ENCODE measurements at places on chromosomes 6 and 20. TPM values are rescaled to one million over a fixed set of nuclear protein-coding genes. Genes with fewer than 3 reads are reported as not detected.

Gene ABCC10
- 32.7 TPM for polyA plus RNA-seq

Gene BAG2
- polyA plus RNA-seq, result 4.3 TPM

Gene CDH4
- 1.7 TPM for polyA plus RNA-seq

Gene SRSF12
- 2.6 TPM for polyA plus RNA-seq

Gene SEC63
- polyA plus RNA-seq, result 67.0 TPM

DNA sequence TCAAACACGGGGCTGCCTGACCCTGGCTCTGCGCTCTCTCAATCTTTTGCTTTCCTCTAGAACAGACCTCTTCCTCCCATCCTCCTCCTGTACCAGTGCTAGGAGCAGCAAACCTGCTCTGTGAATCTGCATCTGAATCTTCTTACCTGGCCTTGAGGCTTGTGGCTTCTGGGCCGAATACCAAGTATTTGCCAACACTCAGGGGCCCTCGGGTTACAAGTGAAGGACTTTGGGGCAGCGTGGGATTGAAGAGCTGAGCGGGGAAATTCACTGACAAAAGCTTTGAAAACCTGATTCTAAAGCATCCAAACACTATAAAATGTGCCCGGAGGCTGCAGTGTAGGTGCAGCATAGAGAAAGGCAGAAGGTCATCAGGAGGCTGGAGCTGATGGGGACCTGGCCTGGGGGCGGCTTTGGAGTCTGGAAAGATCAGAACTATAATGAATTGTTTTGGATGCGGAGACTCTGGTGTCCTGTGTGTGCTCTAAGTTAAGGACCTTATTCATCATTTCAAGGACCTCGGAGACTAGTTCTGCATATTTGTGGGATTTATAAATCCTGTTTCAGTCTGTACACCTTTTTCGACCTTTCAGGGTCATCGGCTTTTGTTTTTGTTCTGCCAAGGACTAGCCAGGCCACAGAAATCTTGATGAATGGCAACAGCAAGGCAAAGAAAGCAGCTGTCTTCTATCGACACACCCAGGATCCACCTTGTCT, 16.4 kb upstream of the IGF2R start:
- no peaks in the 10 kb centered on the region for H3K36me3 ChIP-seq
- no peak overlapping the region for H3K27ac ChIP-seq
- H3K4me1 ChIP-seq, result peaks cover 5% of the 10 kb centered on the region

GRCh38 chr6:52417675-52418111, 2.4 kb upstream of the EFHC1 start:
- H3K4me3 ChIP-seq, result no peak overlapping the region
- H3K27me3 ChIP-seq, result no peaks in the 10 kb centered on the region
- H3K4me1 ChIP-seq, result peaks cover 11% of the 10 kb centered on the region
- H3K27ac ChIP-seq, result no peak overlapping the region

DNA sequence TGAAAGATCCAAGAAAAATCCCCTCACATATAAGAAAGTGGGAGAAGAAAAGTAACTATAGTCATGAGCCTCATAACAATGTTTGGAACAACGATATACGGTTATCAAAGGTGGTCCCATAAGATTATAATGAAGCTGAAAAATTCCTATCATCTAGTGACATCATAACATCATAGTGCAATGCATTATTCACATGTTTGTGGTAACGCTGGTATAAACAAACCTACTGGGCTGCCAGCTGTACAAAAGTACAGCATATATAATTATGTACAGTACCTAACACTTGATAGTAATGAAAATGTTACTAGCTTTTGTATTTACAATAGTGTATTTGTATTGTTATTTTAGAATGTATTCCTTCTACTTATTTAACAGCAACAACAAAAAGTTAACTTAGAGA, 240.7 kb downstream of the RNGTT start:
- no peaks in the 10 kb centered on the region for H3K27me3 ChIP-seq
- H3K27ac ChIP-seq, result no peak overlapping the region
- no peaks in the 10 kb centered on the region for H3K36me3 ChIP-seq
- H3K4me3 ChIP-seq, result no peak overlapping the region

- no peak overlapping the region for H3K4me3 ChIP-seq
- no peak for DNase-seq
- H3K27ac ChIP-seq, result no peak overlapping the region
- H3K4me1 ChIP-seq, result no peaks in the 10 kb centered on the region
- no peaks in the 10 kb centered on the region for H3K36me3 ChIP-seq
- H3K27me3 ChIP-seq, result no peaks in the 10 kb centered on the region
Observed at GRCh38 chr20:2585811-2586210, 49.4 kb downstream of the TMC2 start.

- H3K4me1 ChIP-seq, result no peaks in the 10 kb centered on the region
- H3K27ac ChIP-seq, result no peak overlapping the region
- no peaks in the 10 kb centered on the region for H3K27me3 ChIP-seq
- DNase-seq, result no peak
- no peaks in the 10 kb centered on the region for H3K36me3 ChIP-seq
Observed at GRCh38 chr6:82436740-82437139, 73.1 kb downstream of the TPBG start.

DNA sequence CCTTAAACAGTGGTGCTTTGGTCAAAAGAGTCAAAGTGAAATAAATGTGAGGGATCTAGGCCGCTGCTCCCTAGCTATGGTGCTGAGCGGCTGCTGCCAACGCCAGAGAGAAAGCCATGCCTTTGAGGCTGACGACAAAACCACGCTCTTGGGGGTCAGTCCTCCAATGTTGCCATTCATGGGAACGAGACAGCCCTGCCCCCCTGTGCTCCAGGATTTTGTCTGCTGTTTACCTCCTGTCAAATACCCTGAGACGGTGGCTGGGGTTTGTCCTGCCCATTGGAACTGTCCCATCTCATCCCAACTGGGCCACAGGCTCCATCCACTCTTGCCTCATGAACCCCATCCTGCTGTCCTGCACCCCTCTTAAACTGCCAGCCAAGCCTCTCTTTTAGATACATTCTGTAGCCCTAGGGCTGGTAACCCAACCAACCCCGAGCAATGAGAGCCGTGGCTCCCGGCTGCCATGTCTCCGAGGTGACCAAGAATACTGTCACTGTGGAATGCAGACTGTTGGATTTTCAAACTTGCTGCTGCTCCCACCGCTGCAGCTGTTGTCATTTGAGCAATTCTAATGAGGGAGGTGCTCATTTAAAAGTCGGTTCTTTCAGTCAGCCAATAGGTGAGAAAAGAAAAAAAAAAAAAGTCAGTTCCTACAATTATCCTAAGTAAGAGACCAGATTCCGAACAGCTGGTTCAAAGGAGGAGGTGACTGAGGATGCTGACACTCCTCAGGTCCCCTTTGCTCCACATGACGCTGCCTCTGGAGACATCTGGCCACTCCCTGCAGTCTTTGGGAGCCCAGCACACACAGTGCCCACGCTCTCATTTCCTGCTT, 73.1 kb upstream of the QKI start:
- H3K4me1 ChIP-seq, result peaks cover 6% of the 10 kb centered on the region
- H3K36me3 ChIP-seq, result no peaks in the 10 kb centered on the region
- H3K4me3 ChIP-seq, result no peak overlapping the region
- H3K27ac ChIP-seq, result no peak overlapping the region
- no peak for DNase-seq
- no peaks in the 10 kb centered on the region for H3K27me3 ChIP-seq

GRCh38 chr20:2814076-2814475, 711 bp upstream of the C20orf141 start:
- no peaks in the 10 kb centered on the region for H3K4me1 ChIP-seq
- H3K27ac ChIP-seq, result no peak overlapping the region
- H3K27me3 ChIP-seq, result peaks cover 13% of the 10 kb centered on the region
- no peak overlapping the region for H3K4me3 ChIP-seq

DNA sequence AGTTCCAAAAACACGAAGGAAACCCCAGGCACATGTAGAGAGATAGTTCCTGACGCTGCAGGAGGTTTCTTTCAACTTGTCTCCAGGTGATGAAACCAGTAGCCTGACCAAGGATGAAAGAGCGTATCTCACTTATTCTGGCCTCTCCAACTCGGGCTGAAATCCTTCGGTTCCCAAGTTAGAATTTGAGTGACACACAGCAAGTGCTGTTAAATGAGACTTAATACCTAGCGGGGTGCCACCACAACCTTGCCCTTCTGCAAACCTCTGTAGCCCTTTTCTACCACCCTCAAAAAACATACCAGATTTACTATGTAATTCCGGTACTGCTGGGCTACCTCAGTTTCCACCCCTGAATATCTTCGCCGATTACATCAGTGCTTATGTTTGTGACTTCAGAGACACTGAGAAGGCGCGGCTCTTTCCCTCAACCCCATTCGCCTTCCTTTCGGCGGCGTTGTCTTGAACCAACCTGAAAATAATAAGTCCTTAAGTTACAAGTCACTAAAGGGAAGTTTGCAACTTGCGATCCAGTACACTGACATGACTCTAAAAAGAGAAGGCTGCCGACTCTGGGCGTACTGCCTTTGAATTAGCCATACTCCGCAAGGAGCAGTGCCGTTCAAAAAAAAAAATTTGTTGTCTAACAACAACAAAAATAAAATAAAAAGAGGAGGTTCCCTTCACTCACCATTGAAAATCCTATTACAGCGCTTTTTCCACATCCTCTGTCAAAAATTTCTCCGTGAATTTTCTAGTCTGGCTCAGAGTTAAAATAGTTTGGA, 194.9 kb upstream of the ZNF184 start:
- H3K27ac ChIP-seq, result no peak overlapping the region
- no peak for DNase-seq
- H3K27me3 ChIP-seq, result peaks cover 80% of the 10 kb centered on the region
- H3K36me3 ChIP-seq, result no peaks in the 10 kb centered on the region

- peaks cover 3% of the 10 kb centered on the region for H3K36me3 ChIP-seq
- H3K4me1 ChIP-seq, result peaks cover 14% of the 10 kb centered on the region
- peak overlapping the region; percentile 79 for H3K4me3 ChIP-seq
- H3K27me3 ChIP-seq, result no peaks in the 10 kb centered on the region
Observed at GRCh38 chr6:21593927-21594415, 420 bp downstream of the SOX4 start.

DNA sequence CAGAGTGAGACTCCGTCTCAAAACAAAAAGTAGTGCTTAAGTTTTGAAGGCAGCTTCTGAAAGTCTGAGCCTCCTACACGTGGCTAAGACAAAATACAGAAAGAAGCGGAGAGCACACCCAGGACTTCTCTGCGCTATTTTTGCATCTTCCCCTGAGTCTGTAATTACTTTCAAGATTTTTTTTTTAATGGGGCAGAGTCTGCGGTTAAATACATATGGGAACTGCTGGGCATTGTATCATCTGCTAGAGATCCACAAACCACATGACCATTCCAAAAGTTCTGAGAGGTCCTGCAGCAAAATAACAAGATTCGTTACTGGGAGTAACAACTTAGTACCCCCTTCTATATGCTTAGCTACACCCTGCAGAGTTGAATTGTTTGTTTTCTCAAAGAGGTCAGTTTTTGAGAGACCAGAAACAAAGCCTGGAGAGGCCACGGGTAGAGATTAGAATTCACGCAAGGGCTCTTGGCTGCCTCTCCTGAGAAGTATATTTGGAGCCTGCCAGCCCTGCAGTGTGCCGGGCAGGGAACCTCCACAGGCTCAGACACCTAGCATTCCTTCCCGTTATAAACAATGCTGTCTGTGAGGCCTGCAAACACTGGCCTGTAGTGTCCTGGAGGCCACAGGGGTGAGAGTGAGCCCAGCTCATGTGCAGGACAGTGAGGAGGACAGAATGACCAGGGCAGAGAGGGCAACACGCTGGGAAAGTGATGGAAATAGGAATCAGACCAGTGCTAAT, 48.2 kb upstream of the FAM50B start:
- H3K27ac ChIP-seq, result no peak overlapping the region
- H3K27me3 ChIP-seq, result no peaks in the 10 kb centered on the region
- peaks cover 28% of the 10 kb centered on the region for H3K4me1 ChIP-seq
- no peak for DNase-seq
- H3K36me3 ChIP-seq, result no peaks in the 10 kb centered on the region
- no peak overlapping the region for H3K4me3 ChIP-seq

DNA sequence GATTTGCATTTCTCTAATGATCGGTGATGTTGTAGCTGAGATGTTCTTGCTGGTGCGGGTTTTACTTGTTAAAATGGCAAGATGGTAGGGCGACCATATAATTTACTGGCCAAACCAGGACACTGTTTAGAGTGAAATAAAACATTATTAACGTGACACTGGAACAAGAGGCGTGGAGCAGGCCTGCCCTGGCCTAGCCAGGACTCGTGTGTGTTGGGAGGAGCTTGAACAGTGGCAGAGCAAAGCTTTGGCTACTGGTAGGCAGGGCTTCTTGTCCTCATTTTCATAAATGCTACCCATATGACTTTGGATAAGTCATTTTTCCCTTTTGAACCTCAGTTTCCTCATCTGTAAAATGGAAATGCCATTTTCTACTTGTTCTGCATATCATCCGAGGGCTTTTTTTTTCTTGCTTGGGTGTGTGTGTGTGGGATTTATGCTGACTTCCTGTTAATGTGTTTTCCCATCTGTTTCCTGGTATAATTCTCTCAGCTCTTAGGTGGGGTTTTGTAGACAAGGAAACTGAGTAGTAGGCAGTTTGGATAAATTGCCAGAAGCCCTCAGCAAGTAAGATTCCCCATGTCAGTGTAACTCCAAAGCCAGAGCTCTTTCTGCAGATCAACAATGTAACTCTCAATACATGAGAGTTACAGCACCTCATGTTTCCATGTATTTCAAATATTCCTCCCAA, 81.7 kb downstream of the TOX2 start:
- no peak overlapping the region for H3K4me3 ChIP-seq
- H3K36me3 ChIP-seq, result no peaks in the 10 kb centered on the region
- H3K27ac ChIP-seq, result no peak overlapping the region
- DNase-seq, result no peak

DNA sequence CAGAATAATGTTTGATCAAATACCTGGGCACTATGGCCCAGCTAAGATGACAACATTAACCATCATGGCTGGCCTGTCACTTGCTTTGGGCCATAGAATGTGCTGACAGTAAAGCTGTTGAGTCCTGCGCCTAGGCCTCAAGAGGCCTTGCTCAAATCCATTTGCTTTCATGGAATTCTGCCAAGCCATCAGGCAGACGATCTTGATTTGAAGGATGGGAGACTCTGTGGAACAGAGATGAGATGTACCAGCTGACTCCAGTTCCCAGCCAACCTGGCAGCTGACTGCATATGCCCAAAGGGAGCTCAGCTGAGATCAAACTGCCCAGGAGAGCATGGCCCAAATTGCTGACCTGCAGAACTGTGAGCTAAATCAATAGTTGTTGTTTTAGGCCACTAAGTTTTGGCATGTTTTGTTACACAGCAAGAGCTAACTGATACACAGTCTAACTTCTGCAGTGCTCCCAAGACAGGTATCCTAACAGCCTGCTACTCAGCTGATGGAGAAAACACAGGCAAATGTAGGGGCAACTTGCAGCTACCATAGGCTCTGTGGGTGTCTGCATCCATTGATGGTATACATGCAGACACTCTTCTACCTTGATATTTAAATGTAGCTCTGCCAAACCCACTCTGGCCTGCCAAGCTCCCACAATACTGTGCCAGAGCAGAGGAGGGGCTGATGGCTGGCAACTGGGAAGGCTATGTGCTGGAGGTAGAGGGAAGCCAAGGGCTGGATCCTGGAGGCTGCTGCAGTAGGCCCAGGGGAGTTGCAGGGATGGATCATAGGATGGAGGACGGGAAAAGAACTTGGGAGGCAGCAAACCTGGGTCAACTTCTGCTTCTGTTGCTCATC, 55.2 kb upstream of the RNF24 start:
- H3K36me3 ChIP-seq, result no peaks in the 10 kb centered on the region
- no peaks in the 10 kb centered on the region for H3K4me1 ChIP-seq
- no peak overlapping the region for H3K27ac ChIP-seq
- peaks cover 5% of the 10 kb centered on the region for H3K27me3 ChIP-seq
- H3K4me3 ChIP-seq, result no peak overlapping the region

GRCh38 chr6:99446076-99446475, 21.0 kb upstream of the PNISR start:
- no peak overlapping the region for H3K27ac ChIP-seq
- H3K4me3 ChIP-seq, result no peak overlapping the region
- no peaks in the 10 kb centered on the region for H3K27me3 ChIP-seq
- no peak for DNase-seq
- peaks cover 6% of the 10 kb centered on the region for H3K36me3 ChIP-seq

- no peak for DNase-seq
- H3K36me3 ChIP-seq, result no peaks in the 10 kb centered on the region
- H3K27ac ChIP-seq, result no peak overlapping the region
Observed at GRCh38 chr20:48886811-48887210, 34.7 kb upstream of the ARFGEF2 start.

Data from large intestine (tissue), 12 donors.